ENCODE measurements at places on chromosomes 16 and 17.
A peak's percentile ranks its signal among the peaks of the same experiment; 100 is the strongest.

DNA sequence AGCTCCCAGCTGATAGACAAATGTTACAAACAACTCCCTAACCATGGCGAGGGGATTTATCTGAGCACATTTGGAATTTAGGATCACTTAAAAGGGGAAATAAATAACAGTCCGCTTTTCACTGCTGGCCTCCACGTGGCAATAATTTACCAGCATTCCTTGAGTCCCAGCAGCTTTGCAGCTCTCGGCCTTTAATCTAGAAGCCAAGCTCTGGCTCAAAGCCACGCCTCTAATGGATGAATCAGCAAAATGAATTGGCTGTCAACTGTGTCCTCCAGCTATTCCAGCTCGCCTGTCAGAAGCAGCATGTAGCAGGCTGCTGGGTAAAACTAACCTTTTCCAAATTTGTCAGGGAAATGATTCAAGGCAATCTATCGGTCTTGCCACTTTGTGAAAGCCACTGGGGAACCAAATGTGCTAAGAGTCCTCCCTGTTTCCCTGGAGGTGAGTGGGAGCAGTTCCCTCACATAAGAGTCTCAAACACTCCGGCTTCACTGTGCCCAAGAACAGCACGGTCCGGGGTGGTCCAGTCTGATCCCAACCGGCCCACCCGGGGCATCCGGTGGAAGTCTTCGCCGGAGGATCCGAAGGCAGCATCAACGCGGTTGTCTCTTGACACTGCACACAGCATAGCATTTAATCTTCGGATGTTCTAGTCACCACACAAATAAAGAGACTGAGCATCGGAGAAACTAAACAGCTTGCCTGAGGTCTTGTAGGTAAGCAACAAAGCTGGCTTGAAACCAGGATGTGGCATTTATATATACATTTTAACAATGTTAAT is 143.3 kb downstream of the PARN start:
- peak; percentile 94 for DNase-seq

GRCh38 chr16:3980253-3981111 is 100.0 kb upstream of the CREBBP start:
- DNase-seq, result peak; percentile 82

- no peak for DNase-seq
Observed at GRCh38 chr17:73410586-73411312, 98.9 kb upstream of the CDC42EP4 start.

DNA sequence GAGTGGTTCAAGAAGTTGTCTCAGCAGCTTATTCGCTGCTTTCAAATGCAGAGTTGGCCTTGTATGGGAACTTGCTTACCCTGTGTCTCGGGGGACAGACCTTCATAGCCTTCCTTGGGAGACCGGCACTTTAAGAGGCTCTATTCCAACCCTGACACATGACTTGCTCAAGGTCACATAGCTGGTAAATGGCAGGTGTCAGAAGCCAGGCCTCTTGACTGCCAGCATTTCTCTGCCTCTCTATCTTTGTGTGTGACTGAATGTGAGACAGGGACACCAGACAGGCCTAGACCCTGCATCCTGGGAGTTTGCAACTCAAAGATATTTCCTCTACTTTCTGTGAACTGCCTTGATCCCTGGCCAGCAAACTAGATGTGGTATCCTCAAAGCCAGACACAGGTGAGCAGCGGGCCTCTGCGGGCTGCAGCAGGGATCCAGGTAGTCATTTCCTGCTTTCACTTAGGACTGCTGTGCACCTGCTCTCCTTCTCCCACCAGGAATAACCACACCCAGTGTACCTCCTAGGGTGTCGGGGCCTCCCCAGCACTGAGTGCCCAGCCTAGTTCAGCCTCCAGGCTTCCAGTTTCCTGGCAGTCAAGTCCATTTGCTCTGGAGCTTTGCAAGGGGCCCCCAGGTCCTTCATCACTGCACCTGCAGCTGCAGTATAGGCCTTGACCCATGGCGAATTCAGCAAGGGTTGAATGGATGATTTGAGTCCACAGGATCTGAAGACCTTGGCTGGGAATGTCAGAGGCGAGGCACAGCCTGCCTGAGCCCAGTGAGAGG is 116.6 kb upstream of the TNRC6C start:
- DNase-seq, result no peak

GRCh38 chr16:28932339-28933141 is 769 bp downstream of the CD19 start:
- no peak for DNase-seq

DNA sequence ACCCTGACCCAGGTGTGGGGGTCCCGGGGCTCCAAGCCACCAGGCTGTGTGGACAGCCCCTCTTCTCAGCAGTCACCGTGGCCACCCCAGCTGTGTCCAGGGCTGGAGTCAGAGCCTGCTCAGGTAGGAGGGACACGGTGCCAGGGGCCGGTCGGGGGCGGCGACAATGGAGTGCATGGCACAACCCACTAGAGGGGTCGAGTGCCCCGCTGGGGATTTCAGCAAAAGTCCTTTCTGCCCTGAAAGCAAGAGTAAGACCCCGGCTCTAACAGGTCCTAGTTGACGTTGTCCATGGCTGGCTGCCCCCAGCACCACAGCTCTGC is 11.3 kb downstream of the UTS2R start:
- no peak for DNase-seq

DNA sequence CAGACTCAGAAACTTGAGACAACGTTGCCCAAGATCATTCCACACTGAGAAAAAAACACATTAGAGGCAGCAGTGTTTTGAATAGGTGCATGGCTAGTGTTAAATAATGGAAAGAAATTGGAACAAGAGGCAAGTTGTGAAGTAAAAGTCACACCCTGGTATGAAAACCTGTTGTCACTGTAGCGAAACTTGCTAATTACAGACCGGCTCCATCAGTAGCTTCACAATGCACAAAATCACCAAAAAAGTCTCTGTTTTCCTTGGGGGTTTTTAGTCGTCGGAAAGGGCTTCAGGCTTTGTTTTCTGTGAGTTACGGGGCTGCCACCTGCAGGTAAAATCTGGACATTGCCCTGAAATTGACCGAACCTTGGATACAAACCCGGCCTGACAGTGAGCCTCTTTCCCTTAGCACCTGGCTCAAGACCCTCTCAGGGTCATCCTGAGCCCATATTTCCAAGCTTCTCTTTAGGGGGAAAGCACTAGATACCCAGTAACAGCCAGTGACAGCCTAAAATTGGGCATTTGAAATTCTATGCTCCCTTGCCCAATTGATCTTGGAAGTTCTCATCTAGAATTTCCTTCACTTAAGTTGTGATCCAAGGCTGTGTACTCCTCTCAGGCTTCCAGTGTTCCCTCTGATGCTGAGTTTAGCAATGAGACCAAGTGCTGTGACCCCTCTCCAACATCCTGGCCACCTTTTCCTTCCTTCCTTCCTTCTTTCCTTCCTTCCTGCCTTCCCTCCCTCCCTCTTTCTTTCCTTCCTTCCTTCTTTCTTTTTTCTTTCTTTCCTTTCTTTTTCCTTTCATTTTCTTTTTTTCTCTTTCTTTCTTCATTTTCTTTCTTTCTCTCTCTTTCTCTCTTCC is 7.2 kb upstream of the GRB2 start:
- DNase-seq, result peak; percentile 62

DNA sequence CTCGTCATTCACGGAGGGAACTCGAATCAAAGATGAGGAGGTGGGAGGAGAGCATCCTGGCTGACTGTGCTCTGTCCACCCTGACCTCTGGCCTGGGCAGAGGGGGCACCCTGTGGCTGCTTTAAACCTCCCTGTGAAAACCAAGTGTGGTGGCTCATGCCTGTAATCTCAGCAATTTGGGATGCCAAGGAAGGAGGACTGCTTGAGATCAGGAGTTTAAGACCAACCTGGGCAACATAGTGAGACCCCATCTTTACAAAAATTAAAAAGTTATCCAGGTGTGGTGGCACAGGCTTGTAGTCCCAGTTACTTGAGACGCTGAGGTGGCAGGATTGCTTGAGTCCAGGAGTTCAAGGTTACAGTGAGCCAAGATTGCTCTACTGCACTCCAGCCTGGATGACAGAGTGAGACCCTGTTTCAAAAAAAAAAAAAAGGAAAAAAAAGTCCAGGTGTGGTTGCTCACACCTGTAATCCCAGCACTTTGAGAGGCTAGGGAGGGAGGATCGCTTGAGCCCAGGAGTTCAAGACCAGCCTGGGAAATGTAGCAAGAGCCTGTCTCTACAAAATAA is 5.8 kb upstream of the CDK3 start:
- no peak for DNase-seq

GRCh38 chr17:16975744-16976625 is 4.1 kb upstream of the TNFRSF13B start:
- no peak for DNase-seq

DNA sequence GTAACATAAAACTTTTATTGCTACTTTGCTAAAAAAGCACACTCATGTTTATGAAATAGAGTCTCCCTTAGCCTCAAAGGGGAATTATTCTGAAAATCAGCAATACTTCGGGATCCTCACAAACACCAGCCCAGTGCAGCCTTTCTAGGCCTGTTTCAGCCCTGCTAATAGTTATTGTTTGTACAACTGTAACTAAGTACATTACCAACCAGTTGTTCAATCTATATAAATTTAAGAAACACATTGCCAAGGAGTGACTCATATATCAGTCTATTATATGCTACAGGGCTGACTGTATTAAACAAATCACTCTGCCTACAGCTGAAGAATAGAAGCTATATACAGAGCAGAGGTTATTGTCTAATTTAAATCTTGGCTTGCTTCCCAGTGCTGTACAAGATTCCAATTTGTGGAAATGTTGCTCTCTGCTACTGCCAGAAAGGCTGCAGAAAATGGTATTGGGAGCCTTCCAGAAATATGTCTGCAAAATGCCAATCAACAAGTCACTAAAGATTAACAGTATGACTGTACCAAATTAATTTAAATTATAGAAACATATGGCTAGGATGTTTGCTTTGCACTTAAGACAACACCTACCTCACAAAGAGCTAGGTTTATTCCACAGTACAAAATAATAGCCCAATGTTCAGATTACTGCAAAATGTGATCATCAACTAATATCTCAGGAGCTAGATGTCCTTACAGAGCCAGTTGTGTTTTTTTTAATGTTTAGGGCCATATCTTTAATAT is 49.7 kb downstream of the TOX3 start:
- DNase-seq, result no peak

GRCh38 chr17:67574658-67575293 is 143.0 kb upstream of the NOL11 start:
- DNase-seq, result no peak

DNA sequence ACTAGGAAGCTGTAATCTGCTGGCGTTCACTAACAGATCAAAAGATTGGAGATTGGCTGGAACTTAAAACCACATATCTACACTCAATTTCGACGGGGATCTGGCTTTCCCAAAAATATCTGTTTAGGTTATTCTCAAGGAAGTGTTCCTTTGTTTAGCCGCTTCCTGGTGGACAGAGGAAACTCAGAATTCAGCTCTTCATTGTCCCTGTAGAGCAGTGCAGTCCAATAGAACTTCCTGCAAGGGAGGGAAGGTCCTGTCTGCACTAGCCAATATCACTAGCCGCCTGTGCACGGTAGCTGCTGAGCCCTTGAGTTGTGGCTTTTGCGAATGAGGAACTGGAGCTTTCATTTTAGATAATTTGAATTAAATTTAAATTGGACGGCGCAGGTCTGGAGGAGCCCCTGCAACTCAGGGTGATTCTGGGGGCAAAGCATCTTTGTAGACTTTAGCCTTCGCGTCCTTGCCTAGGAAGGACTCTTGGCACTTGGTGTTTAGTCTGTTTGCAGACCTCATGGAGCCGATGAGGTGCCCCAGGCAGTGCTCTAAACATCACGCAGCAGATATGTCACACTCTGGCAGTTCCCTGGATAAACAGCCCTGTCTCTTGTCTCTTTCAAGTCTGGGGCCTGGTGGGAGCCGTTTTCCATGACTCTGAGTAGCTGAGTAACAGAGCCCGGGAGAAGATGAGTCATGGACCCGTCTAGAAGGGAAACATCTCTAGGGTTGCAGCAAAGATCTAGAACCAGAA is 122.2 kb downstream of the CCDC182 start:
- peak; percentile 85 for DNase-seq

DNA sequence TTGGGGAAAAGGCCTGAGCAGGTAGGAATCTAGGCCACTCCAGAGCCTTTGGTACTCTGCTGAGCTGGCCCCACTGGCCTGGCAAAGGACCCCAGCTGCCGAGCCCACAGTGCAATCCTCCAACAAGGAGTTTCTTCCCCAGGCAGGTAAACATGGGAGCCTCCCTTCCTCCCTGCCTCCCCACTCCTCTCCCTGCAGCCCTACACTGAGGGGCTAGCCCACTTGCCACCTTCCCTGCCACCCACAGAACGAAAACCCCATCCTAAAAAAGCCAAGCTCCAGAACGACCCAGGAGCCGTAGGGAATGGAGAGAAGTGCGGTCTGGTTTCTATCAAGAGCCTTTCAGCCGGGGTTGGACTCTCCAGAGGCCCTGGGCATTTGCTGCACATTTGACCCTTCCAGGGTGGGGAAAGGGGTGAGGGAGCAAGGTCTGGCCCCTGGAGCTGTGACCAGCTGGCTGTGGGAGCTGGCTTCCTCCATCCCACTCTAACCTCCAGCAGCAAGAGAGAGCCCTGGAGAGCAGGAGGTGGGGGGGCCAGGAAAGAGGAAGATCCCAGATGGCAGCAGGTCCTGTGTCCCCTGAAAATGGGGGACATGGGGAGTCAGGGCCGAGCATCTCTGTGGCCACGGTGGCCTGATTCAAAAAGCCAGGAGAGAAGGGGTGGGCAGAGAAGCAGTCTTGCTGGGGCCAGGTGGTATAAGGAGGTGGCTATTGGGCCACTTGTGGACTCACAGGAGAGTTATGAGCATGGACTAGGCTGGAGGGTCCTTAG is 1.3 kb downstream of the HID1 start:
- DNase-seq, result no peak

GRCh38 chr16:69762814-69763598 is 874 bp downstream of the WWP2 start:
- peak; percentile 49 for DNase-seq

- DNase-seq, result no peak
Observed at GRCh38 chr17:39995438-39995837, 14.8 kb downstream of the PSMD3 start.

- DNase-seq, result no peak
Observed at GRCh38 chr17:42163113-42163512, 8.3 kb upstream of the RAB5C start.

DNA sequence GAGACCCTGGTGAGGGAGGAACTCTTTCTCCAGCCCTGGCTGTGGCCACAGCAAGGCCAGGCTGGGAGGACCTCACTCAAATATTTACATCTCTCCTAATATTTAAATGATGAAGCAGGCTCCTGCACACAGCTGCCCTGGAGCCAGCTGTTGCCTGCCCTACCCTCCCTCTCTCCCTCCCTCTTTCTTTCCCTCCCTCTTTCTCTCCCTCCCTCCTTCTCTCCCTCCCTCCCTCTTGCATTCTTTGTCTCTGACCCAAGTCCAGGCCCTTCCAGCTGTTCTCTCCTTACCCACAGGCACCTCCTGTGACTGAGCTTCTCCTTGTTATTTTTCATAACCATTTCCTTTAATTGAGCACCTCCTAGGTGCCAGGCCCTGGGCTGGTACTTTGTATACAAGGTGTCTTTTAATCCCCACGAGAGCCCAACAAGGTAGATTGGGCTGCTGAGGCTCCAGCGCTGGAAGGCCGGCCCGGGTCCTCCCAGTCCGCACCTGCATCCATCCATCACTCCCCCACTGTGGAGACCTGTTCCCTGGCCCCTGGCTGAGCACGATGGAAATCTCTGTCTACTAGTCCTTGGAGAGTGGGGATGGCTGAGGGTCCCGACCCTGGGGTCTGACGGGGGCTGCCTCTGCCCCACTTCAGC is 242.3 kb downstream of the SEC14L1 start:
- DNase-seq, result peak; percentile 90

- no peak for DNase-seq
Observed at GRCh38 chr16:81671738-81672597, 107.1 kb upstream of the PLCG2 start.

- DNase-seq, result no peak
Observed at GRCh38 chr17:28759256-28759865, 15.6 kb downstream of the TRAF4 start.

All from IMR-90 (cell line).